Activated naive CD8-positive, alpha-beta T cell treated with anti-CD3 and anti-CD28 coated beads for 36 hours (primary cell): ENCODE measurements at places on chromosomes 1 and 21. TPM values are rescaled to one million over a fixed set of nuclear protein-coding genes. Genes with fewer than 3 reads are reported as not detected.

Gene MSH4
- total RNA-seq: 0.35 TPM

Gene FAM72D
- total RNA-seq: 17.8 TPM

Gene C1orf116
- not detected for total RNA-seq

Gene ESRRG
- not detected for total RNA-seq

Gene SAMSN1
- 119 TPM for total RNA-seq

GRCh38 chr21:38511662-38512243, 13.5 kb upstream of the ERG start:
- H3K36me3 ChIP-seq: no peaks in the 10 kb centered on the region
- no peak overlapping the region for H3K27ac ChIP-seq
- DNase-seq: no peak
- H3K4me3 ChIP-seq: no peak overlapping the region
- H3K4me1 ChIP-seq: no peaks in the 10 kb centered on the region

GRCh38 chr1:226653311-226653921, 85.7 kb downstream of the ITPKB start:
- no peaks in the 10 kb centered on the region for H3K27me3 ChIP-seq
- peaks cover 51% of the 10 kb centered on the region for H3K4me1 ChIP-seq
- peaks cover 16% of the 10 kb centered on the region for H3K36me3 ChIP-seq
- peak; percentile 68 for DNase-seq
- H3K27ac ChIP-seq: no peak overlapping the region

DNA sequence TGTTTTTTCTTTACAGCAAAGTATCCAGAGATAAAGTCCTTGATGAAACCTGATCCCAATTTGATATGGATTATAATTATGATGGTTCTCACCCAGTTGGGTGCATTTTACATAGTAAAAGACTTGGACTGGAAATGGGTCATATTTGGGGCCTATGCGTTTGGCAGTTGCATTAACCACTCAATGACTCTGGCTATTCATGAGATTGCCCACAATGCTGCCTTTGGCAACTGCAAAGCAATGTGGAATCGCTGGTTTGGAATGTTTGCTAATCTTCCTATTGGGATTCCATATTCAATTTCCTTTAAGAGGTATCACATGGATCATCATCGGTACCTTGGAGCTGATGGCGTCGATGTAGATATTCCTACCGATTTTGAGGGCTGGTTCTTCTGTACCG, 6.5 kb downstream of the DEGS1 start:
- H3K4me1 ChIP-seq: peaks cover 45% of the 10 kb centered on the region
- no peak overlapping the region for H3K27ac ChIP-seq
- no peaks in the 10 kb centered on the region for H3K27me3 ChIP-seq

- peaks cover 4% of the 10 kb centered on the region for H3K36me3 ChIP-seq
- DNase-seq: no peak
- H3K27me3 ChIP-seq: peaks cover 5% of the 10 kb centered on the region
- H3K4me1 ChIP-seq: peaks cover 10% of the 10 kb centered on the region
Measured at GRCh38 chr1:109818988-109819764, 55.5 kb upstream of the EPS8L3 start.

DNA sequence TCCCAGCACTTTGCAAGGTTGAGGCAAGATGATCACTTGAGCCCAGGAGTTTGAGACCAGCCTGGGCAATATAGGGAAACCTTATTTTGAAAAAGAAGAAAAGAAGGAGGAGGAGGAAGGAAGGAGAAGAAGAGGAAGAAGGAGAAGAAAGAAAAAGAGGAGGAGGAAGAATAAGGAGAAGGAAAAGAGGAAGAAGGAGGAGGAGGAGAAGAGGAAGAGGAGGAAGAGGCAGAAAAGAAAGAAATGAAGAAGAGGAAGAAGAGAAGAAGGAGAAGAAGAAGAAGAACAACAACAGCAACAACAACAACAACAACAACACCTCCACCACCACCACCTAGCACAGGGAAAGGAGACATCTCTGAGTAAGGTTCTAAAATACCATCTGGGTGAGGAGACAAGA, 10.6 kb downstream of the SELENBP1 start:
- H3K36me3 ChIP-seq: peaks cover 3% of the 10 kb centered on the region
- no peak overlapping the region for H3K27ac ChIP-seq
- DNase-seq: no peak

- no peaks in the 10 kb centered on the region for H3K36me3 ChIP-seq
- no peak overlapping the region for H3K27ac ChIP-seq
- DNase-seq: no peak
- no peak overlapping the region for H3K4me3 ChIP-seq
Measured at GRCh38 chr1:109148987-109149561, 35.2 kb downstream of the ELAPOR1 start.

GRCh38 chr21:33080776-33081175, 10.8 kb downstream of the OLIG1 start:
- H3K27me3 ChIP-seq: peaks cover 14% of the 10 kb centered on the region
- H3K4me1 ChIP-seq: peaks cover 13% of the 10 kb centered on the region

GRCh38 chr1:244019982-244020485, 31.0 kb upstream of the ZBTB18 start:
- H3K4me3 ChIP-seq: no peak overlapping the region
- DNase-seq: no peak
- no peak overlapping the region for H3K27ac ChIP-seq
- H3K4me1 ChIP-seq: no peaks in the 10 kb centered on the region
- peaks cover 6% of the 10 kb centered on the region for H3K27me3 ChIP-seq
- no peaks in the 10 kb centered on the region for H3K36me3 ChIP-seq

DNA sequence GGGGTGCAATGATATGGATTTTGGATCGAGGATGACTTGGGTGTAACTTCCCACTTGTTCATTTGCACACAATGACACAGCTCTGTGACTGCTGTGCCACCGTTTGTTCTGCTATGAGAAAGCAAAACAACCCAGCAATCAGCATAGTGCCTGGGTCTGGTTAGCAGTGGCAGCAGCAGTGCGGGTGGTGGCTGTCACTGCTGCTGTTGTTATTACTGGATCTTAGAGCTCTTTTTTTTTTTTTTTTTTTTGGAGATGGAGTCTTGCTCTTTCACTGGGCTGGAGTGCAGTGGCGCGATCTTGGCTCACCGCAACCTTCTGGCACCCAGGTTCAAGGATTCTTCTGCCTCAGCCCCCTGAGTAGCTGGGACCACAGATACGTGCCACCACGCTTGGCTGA, 56.9 kb downstream of the TBCE start:
- H3K27me3 ChIP-seq: no peaks in the 10 kb centered on the region
- H3K27ac ChIP-seq: no peak overlapping the region
- H3K4me3 ChIP-seq: no peak overlapping the region
- peaks cover 2% of the 10 kb centered on the region for H3K36me3 ChIP-seq
- no peak for DNase-seq
- peaks cover 19% of the 10 kb centered on the region for H3K4me1 ChIP-seq

DNA sequence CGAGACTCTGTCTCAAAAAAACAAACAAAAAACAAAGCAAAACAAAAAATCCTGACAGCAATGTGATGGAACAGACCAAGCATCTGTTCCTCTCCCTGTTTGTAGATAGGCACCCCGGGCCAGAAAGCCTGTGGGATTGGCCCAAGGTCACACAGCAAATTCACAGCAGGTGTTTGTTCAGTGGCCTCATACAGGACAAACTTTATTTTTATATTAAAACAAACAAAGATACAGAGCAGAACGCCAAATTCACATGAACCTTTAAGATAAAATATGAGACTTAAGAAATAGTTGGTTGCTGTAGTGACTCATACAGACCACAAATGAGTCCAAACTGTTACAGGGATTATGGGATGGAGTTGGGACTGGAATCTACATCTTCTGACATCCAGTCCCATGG, 2.3 kb upstream of the CELA2A start:
- no peak for DNase-seq
- no peaks in the 10 kb centered on the region for H3K36me3 ChIP-seq
- H3K27ac ChIP-seq: no peak overlapping the region
- H3K4me1 ChIP-seq: no peaks in the 10 kb centered on the region
- peaks cover 10% of the 10 kb centered on the region for H3K27me3 ChIP-seq

DNA sequence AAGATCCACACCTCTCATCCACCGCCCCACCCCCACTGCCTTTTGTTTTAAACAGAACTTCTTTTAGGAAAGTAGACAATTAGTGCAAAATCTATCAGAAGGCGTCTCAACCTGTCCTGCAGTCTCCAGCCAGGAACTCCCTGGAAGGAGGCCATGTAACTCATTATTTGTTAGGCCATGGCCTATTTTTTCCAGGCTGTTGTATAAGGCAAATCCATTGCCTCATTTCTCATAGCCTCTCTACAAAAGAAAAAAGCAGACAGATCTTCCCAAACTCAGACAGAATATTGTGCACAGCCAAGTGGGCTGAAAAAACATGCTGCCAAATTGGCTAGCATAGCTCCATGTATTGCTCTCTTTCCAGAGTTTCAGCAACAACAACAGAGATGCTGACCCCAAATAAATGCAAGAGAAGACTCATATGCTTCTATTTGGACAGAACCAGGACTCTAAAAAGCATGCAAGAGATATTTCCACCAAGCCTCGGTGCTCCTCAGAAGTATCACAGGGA, 770.7 kb upstream of the CXADR start:
- H3K36me3 ChIP-seq: no peaks in the 10 kb centered on the region
- H3K4me3 ChIP-seq: no peak overlapping the region
- no peak overlapping the region for H3K27ac ChIP-seq
- no peaks in the 10 kb centered on the region for H3K27me3 ChIP-seq
- no peak for DNase-seq
- H3K4me1 ChIP-seq: no peaks in the 10 kb centered on the region

- DNase-seq: peak; percentile 3
- peaks cover 4% of the 10 kb centered on the region for H3K27me3 ChIP-seq
- no peak overlapping the region for H3K4me3 ChIP-seq
- peaks cover 3% of the 10 kb centered on the region for H3K36me3 ChIP-seq
Measured at GRCh38 chr1:61301824-61302657, 219.7 kb downstream of the NFIA start.

GRCh38 chr1:239354231-239354630, 32.1 kb upstream of the CHRM3 start:
- DNase-seq: no peak
- no peak overlapping the region for H3K27ac ChIP-seq
- peaks cover 4% of the 10 kb centered on the region for H3K27me3 ChIP-seq
- no peak overlapping the region for H3K4me3 ChIP-seq
- no peaks in the 10 kb centered on the region for H3K4me1 ChIP-seq

DNA sequence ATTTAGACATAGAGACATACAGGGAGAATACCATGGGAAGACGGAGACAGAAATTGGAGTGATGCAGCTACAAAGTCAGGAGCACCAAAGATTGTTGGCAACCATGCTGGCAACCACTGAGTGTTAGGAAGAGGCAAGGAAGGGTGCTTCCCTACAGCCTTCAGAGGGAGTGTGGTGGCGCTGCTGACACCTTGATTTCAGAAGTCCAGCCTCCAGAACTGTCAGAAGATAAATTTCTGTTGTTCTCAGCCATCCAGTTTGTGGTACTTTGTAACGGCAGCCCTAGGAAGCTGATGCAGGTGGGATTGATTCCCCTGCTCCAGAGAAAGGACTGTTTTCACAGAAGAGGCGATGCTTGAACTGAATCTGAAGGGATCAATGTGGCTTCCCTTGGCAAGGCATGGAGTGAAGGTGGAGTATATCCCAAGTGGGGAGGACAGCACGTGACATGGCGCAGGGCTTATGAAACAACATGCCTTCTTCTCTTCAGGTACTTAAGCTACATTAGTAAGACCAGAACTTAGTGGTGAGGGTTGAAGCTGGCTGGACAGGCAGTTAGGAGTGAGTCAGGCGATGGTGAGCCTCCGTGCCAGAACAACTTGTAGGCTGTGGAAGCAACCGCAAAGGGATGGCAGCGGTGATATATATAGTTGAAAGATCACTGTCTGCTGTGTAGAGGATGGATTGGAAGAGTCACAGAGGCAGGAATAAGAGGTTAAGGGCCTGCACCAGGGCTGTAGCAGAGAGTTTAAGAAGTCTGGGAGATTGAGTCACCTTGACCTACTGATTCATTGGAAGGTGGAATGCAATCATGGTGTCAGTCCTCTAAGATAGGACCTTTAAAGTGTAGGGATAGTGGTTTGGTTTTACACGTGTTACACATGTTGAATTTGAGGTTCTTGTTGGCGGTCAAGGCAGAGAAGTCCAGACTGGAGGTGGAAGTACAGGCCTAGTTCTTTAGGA, 2.1 kb downstream of the LEPR start:
- peaks cover 12% of the 10 kb centered on the region for H3K4me1 ChIP-seq
- H3K27me3 ChIP-seq: no peaks in the 10 kb centered on the region
- DNase-seq: no peak
- peaks cover 17% of the 10 kb centered on the region for H3K36me3 ChIP-seq
- H3K27ac ChIP-seq: no peak overlapping the region
- no peak overlapping the region for H3K4me3 ChIP-seq
